G401 (cell line): ENCODE measurements at places on chromosomes 12 and 14.

DNA sequence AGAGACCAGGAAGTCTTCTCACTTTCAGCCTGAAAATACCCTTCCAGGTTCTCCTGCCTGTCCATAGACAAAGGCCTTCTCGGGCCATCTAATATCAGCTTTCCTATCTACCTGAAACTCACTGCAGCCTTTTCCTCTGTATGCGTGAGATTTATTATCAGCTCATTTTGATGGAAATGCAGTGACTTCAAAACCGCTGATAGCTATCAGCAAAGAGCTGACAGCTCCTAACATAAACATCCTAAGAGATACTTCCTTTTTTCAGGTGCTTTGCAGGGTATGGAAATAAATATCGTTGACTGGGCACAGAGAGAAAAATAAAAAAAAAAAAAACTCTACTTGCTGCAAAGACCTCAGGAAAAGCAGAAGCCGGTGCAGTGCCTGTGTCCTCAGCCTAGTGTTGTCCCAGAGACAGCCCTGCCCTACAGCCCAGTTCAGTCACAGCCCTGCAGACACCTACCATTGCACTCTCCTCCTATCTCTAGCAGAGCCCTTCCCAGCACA, 215.0 kb upstream of the EGLN3 start:
- no peak for DNase-seq

DNA sequence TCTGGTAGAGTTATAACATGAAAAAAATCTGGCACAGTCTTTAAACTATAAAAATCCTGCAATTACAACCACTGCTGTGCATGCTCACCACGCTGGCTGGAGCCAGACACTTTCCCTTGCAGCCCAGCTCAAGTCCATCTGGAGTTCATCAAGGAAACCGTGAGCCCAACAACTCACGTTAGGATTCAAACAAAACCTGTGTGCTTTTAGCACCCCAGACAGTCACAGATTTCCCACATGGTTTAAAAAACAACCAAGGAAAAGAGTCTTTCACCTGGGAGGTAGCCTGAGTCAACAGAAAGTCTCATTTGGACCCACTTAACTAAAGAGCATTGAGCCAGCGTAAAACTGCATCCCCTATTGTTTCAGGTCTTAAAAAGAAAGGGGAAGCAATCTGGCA, 4.7 kb downstream of the LRIG3 start:
- DNase-seq = no peak

GRCh38 chr12:47868552-47869031, 36.2 kb downstream of the VDR start:
- no peak for DNase-seq

DNA sequence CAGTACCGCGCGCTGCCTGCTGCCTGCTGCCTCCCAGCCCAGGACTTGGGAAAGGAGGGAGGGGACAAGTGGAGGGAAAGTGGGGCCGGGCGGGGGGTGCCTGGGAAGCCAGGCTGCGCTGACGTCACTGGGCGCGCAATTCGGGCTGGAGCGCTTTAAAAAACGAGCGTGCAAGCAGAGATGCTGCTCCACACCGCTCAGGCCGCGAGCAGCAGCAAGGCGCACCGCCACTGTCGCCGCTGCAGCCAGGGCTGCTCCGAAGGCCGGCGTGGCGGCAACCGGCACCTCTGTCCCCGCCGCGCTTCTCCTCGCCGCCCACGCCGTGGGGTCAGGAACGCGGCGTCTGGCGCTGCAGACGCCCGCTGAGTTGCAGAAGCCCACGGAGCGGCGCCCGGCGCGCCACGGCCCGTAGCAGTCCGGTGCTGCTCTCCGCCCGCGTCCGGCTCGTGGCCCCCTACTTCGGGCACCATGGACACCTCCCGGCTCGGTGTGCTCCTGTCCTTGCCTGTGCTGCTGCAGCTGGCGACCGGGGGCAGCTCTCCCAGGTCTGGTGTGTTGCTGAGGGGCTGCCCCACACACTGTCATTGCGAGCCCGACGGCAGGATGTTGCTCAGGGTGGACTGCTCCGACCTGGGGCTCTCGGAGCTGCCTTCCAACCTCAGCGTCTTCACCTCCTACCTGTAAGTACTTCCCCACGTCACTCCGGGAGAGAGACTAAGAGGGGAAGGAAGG, at the start of gene LGR5:
Gene LGR5, plus strand, starts transcription at position 186 of the 732 bp plus-strand sequence. Its CDS starts 283 bp downstream, at position 469.
- peak; percentile 34 for DNase-seq

- no peak for DNase-seq
Observed at GRCh38 chr12:42361909-42362646, 36.1 kb downstream of the PPHLN1 start.

DNA sequence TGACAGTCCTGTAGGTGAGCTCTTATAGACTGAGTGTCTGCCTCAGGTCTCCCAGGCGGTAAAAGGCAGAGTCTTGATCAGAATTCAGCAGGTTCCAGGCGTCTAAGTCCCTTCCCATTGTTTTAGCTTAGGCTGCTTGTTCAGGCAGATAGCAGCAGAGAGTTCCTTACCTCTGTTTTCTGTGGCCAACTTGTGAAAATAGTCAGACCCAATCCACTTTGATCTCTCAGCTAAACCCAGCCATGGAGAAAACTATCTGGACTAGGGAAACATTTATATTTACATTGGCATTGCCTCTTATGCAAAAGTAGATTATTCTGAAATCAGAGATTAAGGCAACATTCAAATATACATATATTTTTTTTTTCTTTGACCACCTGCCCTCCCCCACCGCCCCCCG, 21.4 kb downstream of the CCDC62 start:
- DNase-seq = no peak

GRCh38 chr12:42807766-42808165, 218.2 kb upstream of the PRICKLE1 start:
- no peak for DNase-seq
